ENCODE measurements at places on chromosomes 7 and 10. TPM values are rescaled to one million over a fixed set of nuclear protein-coding genes. Genes with fewer than 3 reads are reported as not detected.
A peak's percentile ranks its signal among the peaks of the same experiment; 100 is the strongest.

- no peak for DNase-seq
Observed at GRCh38 chr7:151827620-151828019, 49.3 kb downstream of the PRKAG2 start.

Gene MYH16
- not detected for total RNA-seq

DNA sequence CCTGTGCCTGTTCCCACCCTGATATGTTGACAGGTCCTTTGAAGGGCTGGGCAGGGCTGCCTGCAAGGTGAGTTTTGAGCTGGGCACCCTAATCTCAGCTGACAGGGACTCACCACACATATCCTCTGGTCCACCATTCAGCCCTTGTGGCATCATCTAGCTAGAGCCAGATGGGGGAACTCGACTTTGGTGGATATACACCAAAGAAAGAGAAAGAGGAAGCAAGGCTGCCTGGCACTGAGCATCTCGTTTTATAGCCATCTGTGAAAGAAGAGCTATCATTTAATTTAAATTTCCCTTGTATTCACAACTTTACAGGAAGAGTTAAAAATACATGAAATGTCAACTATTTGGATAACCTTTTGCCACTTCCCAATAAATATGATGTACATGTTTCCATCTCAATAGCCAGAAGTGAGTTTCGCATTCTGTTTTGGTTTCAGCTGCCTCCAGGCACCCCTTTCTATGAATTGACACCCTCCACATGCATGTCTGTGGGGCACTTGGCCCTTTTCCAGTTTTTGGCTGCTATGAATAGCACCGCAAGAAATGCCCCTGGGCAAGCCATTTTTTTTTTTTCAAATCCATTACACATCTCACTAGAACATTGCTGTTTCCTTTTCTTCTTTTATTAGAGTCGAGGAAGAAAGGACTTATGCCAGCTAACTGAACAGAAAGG lies 22.9 kb upstream of the GRB10 start:
- DNase-seq = no peak

Gene RGR
- 0.19 TPM for total RNA-seq

Gene LOXL4
- total RNA-seq = 1.4 TPM

DNA sequence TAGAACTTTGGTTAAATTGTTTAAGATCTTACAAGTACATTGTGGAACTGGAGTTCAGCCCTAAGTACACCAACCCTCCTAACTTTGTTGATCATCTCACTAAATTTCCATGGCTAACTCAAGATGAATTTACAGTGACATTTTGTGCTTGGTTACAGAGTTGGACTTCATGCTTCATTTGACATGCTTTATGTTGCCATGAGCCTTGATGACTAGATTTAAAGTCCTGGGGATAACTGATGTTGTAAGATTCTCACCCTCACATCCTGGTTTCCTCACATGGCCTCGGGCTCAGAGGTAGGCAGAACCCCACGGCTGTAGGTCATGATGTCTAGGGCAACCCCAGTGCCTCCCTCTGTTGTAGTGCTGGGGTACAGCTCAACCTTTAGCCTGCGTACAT lies 397.2 kb upstream of the IGFBP3 start:
- DNase-seq = no peak

Gene CAMK2B
- 98.0 TPM for total RNA-seq

GRCh38 chr7:74428023-74428422 lies 25.7 kb upstream of the GTF2IRD1 start:
- DNase-seq = no peak

GRCh38 chr7:93884541-93884940 lies 6.0 kb downstream of the TFPI2 start:
- no peak for DNase-seq

DNA sequence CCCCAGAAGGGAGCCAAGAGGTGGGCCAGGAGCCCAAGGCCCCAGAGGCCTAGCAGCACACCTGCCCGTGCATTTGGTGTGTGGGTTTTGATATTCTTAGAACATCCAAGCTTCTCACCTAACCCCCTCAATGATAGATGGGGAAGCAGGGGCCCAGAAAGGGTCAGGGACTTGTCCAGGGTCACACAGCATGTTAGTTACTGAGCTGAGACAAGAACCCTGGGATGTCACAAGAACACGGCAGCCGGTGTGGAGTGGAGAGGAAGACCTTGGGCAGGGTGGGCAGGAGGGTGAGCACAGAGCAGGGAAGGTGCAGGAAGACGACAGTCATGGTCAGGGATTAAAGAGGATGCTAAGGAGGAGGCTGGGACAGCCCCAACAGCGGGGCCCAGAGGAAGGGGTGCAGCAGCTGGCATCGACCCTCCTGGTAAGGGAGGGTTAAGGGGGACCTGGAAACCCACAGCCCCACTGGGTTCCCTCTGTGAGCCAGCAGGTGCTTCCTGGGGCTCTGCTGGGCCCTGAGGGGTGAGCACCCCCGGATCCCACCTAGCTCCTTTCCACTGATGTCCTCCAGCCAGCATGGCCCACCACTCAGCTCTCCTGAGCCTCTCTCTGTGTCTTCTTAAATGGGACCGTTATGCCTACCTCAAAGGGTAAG lies 44.4 kb downstream of the UNC5B start:
- DNase-seq = no peak

- DNase-seq = no peak
Observed at GRCh38 chr7:34042406-34042805, 137.1 kb downstream of the BMPER start.

GRCh38 chr7:157370742-157371141 lies 33.9 kb downstream of the DNAJB6 start:
- no peak for DNase-seq

- DNase-seq = no peak
Observed at GRCh38 chr10:129836253-129836652, 127.8 kb downstream of the EBF3 start.

- DNase-seq = peak; percentile 22
Observed at GRCh38 chr10:102230861-102231356, 4.8 kb downstream of the ELOVL3 start.

Measured in left ventricle myocardium inferior (tissue), 1 donor.